DMS 273 treated with DMSO at 0.1 percent for 48 hours (cell line): ENCODE measurements at places on chromosomes 11 and 22.

- no peak for DNase-seq
Observed at GRCh38 chr11:126422446-126422845, 67.0 kb downstream of the ST3GAL4 start.

DNA sequence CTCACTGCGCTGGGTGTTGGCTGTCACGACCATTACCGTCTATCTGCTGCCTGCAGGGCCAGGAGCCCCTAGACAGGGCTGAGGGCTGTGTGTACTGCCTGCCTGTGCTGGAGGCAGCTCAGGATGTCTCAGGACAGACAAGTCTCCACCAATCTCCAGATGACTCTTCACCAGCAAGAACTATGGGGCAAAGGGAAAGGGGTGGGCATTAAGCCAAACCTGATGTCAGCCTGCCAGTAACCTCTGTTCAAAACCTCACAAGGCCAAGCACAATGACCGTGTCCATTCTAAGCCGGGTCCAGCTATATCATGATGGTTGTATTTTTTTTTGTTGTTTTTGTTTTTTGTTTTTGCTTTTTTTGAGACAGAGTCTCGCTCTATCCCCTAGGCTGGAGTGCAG is 31.6 kb downstream of the MAFF start:
- DNase-seq: no peak

GRCh38 chr22:41600976-41601375 is 11.3 kb upstream of the PMM1 start:
- no peak for DNase-seq

DNA sequence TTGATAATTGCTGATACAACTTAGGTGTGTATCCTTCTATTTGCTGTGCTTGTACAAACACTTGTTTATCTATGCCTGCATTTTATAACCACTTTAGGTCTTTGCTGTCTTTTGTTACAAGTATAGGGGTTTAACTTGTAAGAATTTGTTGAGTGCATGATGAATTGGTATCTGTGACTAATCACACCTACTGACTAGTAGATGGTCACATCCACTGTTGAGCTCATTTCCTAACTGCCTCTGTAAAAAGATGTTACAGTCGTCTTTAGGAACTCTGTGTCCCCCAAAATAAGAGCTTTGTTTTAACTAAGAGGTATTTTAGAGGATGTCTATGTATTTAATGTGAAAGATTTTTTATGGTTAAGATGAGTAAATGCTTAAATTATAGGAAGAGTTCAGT is 60.5 kb downstream of the HIPK3 start:
- no peak for DNase-seq

DNA sequence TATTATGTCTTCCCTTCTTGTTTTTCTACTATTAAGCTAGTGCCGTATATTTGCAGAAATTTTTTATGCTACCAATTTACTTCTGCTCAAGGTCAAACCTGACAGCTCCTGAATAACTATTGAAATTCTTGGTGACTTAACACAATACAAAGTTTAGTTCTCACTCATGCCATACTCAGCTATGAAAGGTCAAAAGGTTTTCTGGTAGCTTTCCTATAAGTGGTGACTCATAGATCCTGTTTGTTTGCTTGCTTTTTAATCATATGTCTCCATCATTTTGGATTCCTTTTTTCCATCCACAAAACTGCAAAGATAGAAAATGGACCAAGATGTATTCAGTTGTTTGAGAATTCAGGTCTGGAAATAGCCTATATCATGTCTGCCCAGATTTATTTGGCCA is 855.8 kb upstream of the LRRC4C start:
- no peak for DNase-seq

GRCh38 chr22:27973846-27974245 is 54.8 kb upstream of the PITPNB start:
- DNase-seq: no peak

- no peak for DNase-seq
Observed at GRCh38 chr11:46690702-46691101, 9.7 kb downstream of the ARHGAP1 start.

- DNase-seq: peak; percentile 38
Observed at GRCh38 chr22:22195265-22196017, 49.1 kb upstream of the VPREB1 start.

DNA sequence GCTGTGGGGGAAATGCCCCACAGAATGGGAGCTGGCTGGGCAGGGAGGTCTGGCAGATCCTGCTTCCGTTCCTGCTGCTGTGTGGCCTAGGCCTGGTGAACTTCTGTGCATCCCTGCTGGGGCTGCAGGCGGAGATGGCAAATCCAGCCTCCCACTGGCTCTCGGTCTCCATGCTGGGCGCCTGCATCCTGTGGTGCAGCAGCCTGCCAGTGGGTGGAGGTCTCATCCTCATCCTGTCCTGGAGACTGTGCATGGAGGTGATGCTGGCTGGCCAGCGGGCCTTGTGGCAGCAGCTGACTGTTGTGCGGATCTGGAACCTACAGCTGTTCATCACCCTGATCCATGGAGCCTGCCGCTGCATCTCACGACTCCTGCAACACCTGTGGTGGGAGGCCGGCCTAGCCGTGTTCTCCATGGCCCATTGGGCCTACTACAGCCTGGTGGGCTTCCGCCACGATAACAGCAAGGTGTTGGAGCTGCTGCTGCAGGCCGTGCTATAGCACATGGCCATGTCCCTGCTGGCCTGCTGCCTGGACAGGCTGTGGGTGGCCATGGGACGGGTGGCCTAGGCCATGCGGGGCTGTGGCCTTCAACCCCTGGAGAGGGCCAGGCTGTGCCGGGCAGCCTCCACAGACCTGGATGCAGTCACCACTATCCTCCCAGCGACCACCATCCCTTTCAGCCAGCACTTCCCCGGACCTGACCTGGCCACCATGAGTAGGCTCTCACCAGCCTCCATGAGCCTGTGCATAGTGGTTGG is 8.8 kb upstream of the RPL3 start:
- no peak for DNase-seq

DNA sequence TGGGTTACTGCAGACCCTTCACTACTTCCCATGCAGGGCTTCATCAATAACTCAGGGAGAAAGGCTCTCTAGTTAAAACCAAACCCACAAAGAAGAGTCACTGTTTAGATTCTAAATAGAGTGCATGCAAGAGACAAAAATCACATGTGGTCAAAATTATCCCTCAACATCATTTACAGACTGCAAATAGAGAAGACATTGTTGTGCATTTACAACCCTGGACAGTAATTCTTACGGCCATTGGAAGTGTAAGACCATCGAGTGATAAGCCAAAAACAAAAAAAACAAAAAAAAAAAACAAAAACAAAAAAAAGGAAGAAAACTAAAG is 93.4 kb downstream of the RASSF10 start:
- DNase-seq: no peak

DNA sequence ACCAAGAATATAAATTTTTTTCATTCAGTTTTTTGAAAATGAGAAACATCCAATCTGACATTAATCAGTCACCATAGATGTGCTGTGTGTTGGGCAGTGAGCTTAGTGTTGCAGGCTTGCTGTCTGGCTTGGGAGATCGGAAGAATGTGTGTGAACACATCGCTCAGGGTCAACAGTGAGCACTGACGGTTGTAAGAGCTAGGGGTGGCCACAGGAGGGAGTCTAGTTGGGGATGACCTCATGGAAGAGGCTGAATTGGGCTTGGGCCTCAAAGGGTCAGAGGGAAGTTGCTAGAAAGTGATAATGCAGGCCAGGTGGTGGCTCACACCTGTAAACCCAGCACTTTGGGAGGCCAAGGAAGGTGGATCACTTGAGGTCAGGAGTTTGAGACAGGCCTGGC is 375.4 kb downstream of the DDX10 start:
- no peak for DNase-seq

DNA sequence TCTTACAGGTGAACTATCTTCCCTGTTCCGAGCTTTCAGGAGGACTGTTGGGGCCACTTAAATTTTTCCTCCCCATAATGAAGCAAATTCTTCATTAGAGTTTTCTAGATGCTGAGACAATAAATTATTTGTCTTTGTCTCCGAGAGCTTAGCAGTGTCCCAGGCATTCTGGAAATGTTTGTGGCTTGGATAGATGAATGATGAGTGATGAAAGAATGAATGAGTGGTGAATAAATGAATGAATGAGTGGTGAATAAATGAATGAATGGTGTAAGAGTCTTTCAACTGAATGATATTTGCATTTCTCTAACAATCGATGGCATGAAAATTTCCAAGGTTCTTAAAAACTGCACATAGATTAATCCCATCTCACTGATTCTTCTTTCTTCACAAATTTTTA is 52.8 kb downstream of the AHNAK start:
- DNase-seq: no peak

DNA sequence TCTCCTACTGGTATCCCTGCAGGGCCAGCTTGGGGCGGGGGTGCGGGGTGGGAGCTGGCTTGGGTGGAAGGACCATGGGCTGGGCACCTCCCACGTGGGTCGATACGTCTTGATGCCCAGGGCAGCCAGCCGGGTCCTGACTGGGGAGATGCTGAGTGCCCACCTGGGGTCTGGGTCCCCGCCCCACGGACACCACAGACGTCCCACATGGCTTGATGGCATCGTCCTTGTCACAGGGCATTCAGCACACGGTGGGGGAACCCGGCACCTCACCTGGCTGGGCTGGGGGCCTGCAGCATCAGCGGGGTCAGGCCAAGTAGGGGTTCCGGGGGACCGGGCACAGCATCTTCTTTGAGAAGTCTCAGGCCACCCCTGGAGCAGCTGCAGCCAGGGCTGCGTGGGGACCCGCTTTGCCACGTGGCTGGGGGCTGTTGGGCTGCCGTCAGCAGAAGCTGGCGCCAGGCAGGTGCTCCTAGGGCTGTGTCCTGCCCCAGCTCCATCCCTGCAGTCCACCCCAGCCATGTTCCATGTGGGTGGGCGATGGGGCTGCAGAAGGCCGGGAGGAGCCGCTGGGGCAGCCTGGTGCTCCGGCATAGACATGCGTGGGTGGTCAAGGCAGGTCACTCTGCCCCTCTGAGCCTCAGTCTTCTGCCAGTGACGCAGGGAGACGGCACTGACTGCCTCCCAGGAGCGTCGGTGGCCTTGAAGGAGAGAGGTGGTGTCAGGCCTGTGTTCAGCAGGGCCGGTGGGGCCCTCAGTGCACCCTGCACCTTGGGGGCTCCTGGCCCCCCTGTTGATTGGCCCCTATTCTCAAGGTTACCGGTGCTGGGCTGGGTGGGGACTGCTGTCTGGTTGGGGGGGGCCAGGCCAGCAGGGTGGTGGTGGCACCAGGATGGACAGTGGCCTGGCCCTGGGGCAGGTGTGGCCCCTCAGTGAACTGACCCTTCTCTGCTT is 8.4 kb downstream of the SELENOO start:
- DNase-seq: no peak

GRCh38 chr22:23240639-23241389 is 60.5 kb downstream of the BCR start:
- DNase-seq: no peak

GRCh38 chr22:39431821-39432251 is 25.0 kb upstream of the MGAT3 start:
- DNase-seq: no peak

- no peak for DNase-seq
Observed at GRCh38 chr11:117913736-117914397, 15.3 kb downstream of the TMPRSS13 start.

DNA sequence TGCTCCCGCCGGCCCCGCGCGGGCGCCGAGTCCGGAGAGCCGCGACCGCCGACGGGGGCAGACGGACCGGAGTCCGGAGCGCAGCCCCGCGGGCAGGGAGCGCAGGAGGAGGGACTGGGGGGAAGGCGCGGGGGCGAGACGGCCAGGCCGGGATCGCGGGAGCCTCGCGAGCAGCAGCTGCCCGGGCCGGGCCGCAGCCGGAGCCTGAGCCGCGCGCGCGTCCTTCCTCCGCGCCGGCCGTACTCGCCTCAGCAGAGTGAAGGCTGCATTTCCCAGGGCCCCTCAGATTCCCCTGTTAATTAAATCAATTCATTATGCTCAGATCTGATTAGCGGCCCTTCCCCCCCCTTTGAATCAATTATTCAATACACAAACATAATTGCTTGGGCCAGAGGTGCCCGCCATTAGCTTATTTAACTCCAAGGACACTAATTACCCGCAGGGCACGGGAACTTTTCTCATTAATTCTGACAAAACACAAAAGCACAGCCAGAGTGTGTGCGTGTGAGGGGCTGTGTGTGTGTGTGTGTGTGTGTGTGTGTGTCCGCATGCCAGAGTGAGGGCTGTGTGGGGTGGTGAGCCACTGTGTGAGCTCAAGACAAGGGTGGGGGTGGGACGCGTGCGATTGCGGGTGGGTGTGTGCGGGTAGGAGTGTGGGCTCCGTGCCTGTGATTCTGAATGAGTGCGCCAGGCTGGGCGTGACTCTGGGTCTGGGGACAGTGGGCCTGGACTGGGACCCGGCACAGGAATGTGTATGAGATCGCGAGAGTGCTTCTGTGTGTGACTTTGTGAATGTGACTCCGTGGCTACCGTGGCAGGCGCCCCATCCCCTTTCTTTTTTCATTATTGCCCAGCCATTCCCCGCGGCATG is 5.1 kb upstream of the LMO1 start:
- no peak for DNase-seq

- no peak for DNase-seq
Observed at GRCh38 chr11:10490398-10491241, 35.6 kb downstream of the AMPD3 start.

- no peak for DNase-seq
Observed at GRCh38 chr11:134797411-134798089, 385.5 kb upstream of the B3GAT1 start.

DNA sequence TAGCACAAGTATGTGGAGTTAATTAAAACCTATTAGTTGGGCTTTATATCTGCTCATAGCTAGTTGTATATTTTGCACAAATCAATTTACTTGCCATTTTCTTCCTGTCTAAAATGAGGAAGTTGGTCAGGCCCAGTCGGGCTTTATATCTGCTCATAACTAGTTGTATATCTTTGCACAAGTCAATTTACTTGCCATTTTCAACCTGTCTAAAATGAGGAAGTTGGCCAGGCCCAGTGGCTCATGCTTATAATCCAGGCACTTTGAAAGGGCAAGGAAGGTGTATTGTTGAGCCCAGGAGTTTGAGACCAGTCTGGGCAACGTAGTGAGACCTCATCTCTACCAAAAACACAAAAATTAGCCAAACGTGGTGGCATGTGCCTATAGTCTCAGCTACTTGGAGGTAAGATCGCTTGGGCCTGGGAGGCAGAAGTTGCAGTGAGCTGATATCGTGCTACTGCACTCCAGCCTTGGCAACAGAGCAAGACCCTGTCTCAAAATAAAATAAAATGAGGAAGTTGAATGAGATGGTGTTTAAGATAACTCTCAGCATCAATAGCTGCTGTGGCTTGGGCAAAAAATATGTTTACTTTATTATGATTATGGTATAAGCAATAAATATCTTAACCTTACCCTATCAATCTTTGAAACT is 1558.6 kb upstream of the RAG2 start:
- DNase-seq: no peak

GRCh38 chr11:88106666-88107065 is 68.6 kb downstream of the RAB38 start:
- no peak for DNase-seq
